ENCODE measurements at places on chromosomes 5 and 9.
A peak's percentile ranks its signal among the peaks of the same experiment; 100 is the strongest.

DNA sequence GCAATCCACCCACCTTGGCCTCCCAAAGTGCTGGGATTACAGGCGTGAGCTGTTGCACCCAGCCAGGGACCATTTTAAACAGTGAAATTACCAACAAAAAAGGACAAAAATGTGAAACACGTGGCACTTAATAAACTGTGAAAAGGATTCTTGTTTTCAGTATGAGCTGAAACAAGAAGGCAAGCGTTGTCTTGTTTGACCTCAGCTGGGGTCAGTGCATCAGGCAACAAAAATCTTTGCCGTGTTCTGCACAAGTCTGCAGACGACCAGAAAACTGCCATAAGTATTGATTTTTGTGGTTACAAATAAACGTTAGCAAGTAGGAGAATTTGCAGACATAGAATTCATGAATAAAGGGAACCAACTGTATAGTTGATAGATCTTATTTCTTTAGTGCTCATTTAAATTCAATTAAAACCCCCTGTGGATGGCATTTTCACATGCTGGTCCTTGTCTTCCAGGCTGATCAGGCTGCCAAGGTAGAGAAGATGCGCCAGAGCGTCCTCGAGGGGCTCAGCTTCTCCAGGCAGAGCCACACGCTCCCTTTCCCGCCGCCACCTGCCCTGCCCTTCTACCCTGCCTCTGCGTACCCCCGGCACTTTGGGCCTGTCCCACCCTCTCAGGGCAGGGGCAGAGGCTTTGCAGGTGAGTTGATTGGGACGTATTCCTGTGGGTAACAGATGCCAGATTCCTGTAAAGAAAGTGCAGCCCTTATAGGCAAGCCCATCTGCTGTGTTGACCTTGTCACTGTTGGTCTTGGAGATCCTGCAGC, 18.8 kb upstream of the PHF2 start:
- no peak for DNase-seq

GRCh38 chr5:119355685-119356611, at the start of gene TNFAIP8:
Gene TNFAIP8, plus strand, starts transcription at chr5:119356019. Its CDS starts 72 bp downstream, at chr5:119356091.
- peak; percentile 74 for DNase-seq

DNA sequence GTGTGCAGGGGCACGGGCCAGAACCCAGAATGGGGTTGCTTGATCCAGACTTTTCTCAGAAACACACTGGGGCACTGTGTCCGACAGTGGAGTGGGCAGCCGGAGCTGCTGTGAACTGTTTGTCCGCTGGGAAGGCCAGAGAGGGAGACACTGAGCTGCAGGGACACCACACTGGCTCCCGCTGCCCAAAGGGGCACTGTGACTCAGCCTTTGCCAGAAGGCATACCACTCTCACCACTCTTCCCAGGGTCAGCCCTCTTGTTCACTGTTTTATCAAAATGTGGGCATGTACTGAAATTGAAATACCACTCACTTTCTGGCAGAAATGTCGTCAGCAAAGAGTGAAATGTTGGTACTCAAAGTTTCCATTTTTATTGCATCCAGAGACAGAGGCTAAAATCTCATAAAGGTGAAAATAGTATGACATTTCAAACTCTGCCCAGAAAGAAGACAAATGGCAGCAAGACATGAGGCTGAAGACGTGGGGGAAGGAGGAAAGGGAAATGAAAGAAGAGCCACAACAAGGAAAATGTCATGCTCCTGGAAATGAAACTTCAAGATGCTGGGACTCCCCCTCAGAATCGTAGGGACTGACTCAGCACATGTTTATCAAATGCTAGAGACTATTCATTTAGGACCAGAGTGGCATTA, 4.5 kb upstream of the IL7R start:
- DNase-seq: no peak

GRCh38 chr5:62590387-62590786, 11.8 kb downstream of the LRRC70 start:
- no peak for DNase-seq

GRCh38 chr9:115930472-115930871, 223.1 kb upstream of the PAPPA start:
- DNase-seq: no peak

All from stimulated activated CD8-positive, alpha-beta memory T cell treated with anti-CD3 and anti-CD28 coated beads, Interleukin-4, amount 100 ng/mL, for 24 hours (primary cell).